ENCODE measurements at places on chromosomes 5 and 9.

DNA sequence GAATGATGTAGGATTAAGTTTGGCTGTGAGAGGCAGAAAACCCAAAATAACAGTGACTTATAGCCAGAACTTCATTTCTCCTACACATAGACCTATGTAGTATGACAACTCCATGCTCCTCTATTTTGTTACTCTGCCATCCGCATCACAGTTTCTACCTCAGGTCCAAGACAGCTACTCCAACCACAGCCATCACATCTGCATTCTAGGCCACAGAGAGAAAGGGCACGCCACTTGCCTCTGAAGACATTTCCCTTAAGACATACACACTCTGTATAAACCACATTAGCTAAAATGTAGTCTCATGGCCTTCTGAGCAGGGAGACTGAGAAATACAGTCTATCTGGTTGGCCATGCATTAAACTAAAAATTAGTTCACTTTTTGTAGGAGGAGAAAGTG, 10.0 kb downstream of the SPINK4 start:
- no peak for DNase-seq

- DNase-seq: peak; percentile 87
Observed at GRCh38 chr9:121268851-121269641, 1.1 kb downstream of the GSN start.

GRCh38 chr5:177458912-177459350, 12.3 kb downstream of the PRR7 start:
- DNase-seq: no peak

DNA sequence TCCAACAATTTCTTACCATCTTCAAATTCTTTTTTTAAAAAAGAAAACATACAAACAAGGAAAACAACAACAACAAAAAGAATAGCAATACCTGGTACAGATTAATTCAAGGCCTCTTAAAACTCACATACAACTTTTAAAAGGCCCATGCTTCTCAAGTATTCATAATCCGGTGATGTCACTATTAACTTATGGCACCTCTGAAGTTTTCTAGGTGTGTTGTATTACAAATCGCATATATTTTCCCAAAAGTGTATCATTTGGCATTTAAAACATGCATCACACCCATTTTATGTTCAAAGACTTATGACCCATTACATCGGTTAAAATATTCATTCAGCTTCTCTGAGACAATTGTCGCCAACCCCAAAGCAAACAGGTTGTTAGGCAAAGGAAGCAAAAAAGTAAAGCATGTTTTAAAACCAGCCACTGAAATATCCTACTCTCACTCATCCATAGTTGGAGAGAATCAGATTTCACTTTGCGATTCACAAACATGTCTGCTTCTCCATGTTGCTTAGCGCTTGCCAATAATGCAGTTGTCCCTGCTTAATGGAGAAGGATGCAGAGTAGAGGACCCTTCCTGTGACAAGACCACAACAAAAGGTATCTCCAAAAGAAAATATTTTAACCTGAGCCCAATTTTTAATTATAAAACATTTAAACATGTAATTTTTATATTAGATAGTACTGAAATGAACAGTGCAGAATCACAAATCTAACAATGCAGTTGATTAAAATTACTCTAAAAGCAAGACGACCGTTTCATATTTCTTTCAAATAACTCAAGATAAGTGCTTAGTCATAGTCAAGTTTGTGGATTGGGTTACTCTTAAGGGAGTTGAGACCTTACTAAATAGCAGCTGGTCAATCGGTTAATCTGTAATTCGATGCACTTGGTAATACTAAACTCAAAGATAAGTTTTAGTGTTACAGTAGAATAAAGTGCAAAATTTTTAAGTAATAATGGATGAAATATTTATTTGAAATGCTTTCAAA, 1.6 kb downstream of the SKP1 start:
- peak; percentile 53 for DNase-seq

DNA sequence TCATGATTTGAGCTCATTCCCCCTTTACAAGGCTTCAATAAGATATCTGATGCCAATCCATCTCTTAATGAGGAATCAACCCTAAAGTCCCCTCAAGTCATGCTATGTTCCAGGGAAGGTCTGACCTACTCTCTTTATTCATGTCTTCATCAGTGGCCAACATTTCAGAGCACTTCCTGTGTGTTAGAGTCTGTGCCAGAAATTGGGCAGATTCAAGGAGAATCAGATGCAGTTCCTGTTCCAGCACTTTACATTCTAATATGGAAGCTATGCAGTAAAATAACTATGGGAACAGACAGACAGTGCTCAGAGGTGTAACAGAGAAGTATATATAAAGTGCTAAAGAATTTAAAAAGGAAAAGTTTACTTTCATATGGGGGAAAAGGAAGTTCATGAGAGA, 193.4 kb upstream of the NR4A3 start:
- no peak for DNase-seq

DNA sequence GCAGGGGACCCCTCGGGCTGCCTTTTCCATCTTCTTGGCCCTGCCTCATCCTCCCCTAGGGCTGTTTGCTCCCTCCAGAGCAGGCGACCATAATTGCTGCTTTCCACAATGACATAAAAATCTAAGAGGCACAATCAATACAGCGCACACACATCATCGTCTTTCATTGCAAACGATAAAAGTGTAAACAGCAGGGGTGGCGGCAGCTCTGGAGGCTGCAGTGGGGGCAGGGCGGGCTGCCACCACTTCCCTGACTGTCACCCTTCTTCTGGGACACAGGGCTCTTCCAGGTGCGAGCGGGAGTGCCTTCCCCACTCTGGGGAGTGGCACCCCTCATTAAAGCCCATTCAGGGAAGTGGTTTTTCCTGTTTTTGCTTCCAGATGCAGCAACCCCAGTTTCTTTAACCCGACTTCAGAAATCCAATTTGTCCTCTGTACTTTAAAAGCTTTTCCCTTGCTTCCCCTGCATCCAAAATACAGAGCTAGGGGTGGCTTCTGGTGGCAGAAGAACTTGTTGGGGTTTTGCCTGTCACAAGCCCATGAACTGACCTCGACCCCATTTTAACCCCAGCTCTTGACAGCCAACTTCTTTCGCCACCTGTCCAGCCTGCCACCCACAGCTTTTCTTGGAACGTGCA, 45.7 kb downstream of the TSPAN17 start:
- DNase-seq: peak; percentile 58

DNA sequence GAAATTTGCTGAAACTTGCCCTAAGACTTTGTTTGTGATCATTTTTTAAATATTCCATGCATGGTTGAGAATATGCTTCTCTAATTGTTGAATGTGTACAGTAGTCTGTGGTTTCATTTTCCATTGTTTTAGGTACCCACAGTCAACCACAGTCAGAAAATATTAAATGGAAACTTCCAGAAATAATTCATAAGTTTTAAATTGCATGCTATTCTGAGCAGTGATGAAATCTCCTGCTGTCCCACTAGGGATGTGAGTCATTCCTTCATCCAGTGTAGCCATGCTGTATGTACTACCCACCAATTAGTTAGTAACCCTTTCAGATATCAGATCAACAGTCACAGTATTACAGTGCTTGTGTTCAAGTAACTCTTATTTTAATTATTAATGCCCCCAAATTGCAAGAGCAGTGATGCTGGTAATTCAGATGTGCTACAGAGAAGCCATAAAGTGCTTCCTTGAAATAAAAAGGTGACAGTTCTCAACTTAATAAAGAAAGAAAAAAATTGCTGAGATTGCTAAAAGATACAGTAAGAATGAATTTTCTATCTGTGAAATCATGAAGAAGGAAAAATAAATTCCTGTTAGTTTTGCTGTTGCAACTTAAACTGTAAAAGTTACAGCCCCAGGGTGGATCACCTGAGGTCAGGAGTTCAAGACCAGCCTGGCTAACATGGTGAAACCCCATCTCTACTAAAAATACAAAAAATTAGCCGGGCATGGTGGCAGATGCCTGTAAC, 79.9 kb upstream of the FBXL17 start:
- DNase-seq: peak; percentile 59

DNA sequence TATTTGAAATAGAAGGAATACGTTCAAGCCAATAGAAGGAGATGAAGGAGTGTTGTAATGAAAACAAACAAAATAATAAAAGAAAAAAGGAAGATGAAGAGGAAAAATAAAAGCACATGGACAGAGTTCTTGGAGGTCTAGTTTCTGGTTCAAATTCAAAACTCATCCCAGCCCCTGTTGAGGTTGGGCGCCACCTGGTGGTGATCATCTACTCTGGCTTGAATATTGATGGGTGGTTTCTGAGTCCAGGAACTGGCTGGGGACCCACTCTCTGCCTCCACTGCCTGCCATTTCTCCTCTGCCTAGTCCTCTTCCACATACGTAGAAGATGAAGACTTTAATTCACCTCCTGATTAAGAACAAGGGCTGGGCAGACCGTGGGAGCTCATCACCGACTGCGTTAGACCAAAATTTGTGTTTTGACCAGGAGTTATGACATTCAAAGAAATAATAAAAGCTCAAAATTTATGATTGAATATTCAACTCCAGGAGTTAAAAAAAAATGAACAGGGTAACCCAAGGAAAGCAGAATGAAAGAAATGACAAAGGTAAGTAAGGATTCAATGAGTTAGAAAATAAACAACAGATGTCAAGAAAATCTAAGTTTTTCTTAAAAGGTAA, 99.0 kb upstream of the SLC1A3 start:
- DNase-seq: peak; percentile 83

DNA sequence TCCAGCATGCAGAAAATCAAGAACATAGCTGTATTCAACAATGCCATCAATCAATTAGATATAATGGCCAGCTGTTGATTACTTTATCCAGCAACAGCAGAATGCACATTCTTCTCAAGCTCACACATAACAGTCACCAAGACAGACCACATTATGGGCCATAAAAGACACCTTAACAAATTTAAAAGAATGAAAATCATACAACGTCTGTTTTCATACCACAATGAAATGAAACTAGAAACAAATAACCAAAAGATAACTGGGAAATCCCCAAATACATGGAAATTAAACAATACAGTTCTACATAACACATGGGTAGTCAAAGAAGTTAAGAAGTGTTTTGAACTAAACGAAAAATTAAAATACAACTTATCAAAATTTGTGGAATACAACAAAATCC, 130.9 kb upstream of the GNA14 start:
- no peak for DNase-seq

DNA sequence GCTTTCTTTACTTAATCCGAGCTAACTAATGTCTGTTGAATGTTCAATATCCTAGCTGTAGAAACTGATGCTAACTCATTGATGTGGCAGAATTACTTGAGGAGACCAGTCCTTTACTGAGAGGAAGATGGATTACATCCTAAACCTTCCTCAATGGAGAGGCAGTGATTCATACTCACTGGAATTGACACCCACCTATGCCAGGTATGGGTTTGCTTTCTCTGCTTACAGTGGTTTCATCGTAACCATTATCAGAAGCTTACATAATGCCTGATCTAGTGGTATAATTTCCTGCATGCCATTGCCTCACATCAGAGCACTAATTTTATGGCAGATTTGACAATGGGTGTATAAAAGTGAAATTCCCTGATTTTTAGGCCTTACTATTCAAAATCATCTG, 384.7 kb downstream of the ANXA1 start:
- no peak for DNase-seq

- DNase-seq: no peak
Observed at GRCh38 chr5:115813719-115814118, 2.7 kb downstream of the CDO1 start.

DNA sequence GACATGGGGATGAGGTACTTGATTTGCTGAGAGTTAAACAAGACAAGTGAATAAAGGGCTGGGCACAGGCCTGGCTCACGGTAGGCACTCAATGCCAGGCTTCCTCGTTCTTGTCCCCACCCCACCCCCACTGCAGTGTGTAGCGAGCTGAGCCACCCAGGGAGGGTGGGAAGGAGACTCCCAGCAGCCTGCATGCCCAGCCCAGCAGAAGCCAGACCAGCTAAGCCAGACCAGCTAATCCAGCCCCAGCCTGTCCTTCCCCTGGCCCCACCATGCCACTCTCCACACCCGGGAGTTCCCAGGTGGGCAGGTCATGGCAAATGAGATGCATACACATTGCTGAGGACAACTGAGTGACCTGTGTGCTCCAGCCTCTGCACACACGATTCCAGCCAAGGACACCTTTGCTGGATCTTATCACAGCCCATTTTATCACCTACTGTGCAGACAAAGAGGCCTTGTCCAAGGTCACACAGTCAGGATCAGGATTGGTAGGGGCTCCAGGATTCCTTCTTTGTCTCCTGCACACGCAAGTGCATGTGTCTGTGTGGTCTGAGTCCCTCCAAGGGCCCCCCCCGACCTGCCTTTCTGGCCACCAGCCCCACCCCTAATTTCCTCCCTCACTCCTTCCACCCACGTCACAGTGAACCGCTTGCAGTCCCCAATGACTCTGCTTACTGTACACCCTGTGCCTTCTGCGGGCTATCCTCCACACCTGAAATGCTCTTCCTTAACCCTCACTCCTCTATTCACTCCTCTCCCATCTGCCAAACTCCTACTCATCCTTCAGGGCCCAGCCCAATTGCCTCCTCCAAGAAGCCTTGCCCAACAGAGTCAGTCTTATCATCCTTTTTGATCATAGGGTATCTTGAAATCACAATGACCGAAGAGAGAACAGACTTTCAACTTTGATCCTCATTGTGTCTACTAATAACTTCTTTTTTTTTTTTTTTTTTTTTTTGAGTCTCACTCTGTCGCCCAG, 26.6 kb downstream of the DUSP1 start:
- no peak for DNase-seq

DNA sequence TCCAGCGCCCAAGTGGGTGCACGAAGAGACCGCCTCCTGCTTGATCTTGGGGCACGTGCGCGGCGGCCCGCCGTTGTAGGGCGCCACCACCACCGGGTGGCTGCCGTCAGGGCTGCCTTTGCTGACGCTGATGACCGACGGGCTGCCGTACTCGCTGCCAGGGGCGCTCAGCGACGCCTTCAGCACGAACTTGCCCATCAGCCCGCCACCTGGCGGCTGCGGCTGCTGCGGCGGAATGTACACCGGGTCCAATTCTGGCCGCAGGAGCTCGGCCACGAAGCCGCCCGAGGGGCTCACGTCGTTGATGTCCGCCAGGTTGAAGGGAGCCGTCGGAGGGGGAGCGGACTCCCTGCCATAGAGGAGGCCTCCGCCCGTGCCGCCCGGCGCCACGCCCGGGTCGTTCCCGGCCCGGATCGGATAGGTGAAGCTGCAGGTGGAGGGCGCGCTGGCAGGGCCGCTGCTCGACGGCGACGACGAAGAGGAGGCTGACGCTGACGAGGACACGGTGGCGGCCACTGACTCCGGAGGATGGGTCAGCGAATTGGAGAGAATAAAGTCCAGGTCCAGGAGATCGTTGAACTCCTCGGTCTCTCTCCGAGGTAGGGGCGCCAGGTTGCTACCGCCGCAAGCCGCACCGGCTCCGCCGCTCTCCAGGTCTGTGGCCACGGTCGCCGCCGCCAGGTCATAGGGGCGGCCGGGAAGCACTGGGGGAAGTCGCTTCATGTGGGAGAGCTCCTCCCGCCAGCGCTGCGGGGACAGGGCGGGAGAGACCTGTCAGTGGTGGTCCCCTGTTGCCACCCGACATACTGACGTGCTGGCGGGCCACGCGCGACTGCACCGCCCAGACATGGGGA, 1.8 kb downstream of the KLF4 start:
- DNase-seq: no peak

DNA sequence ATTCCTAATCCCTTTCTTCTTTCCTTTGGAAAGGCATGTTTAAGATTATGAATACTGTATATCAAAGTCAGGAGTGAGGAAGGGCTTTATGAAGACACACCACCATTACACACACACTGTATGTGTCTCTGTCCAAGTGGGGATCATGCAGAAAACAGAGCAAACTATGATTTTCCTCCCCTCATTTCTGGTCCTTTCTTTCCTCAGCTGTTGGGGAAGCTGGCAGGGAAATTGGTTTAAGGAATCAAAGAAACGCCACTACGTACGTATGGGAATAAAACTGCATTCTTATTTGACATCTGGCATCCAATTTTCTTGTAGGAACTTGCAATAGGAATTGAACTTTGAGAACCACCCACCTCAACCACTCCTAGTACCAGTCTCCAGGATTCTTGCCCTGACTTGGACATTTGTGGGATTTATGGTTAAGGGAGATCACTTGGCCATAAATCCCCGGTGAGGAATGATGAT, 125.8 kb downstream of the PDE4D start:
- DNase-seq: no peak
